ENCODE measurements at places on chromosomes 5 and 9.

DNA sequence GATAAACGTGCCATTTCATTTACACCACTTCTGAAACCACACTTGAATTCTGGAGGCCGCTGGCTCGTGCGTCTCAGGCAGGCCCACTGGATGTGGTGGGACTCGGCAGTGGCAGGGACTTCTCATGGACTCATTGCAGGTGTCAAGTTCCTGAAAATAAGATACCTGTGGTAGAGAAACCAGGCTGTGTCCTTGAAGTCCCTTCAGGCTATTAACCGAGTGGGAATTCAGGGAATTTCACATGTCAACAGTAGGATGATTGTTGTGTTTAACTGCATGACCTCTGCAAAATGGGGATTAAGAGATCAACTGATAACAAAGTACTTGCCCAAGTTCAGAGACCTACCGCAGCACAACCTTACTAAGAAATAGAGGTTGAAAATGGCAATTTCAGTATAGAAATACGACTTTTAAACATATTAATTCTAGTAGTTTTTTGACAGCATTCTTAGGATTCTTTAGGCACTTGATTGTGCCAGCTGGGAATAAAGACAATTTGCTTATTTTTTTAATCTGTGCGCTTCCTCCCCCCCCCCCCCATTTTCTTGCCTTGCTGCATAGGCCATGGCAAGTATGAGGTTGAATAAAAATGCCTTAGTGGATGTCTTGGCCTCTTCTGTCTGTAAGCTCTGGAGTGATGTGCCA lies 26.8 kb downstream of the TRIP13 start:
- DNase-seq = no peak

DNA sequence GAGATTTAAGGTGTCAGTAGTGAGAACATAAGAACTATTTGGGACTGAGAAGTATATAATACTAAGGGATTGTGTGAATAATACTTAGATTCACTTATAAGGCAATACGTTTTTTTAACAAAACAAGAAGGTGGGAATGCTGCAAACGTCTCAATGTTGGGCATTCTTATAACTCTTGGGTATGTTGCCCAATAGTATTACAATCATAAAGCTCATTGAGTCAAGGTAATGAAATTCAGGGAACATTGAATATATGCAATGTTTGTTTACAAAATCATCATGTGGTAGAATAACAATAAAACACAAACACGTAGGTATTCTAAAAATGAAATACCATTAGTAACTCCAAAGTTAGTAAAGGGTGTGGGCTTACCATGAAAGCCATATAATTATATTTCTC lies 400.7 kb downstream of the KIAA0825 start:
- DNase-seq = no peak

- no peak for DNase-seq
Measured at GRCh38 chr5:8114597-8115266, 245.8 kb downstream of the MTRR start.

- DNase-seq = no peak
Measured at GRCh38 chr5:53956196-53956595, 354.2 kb downstream of the ARL15 start.

- DNase-seq = no peak
Measured at GRCh38 chr9:108377382-108377781, 478.4 kb downstream of the ACTL7B start.

GRCh38 chr5:96893342-96893741 lies 17.0 kb downstream of the ERAP2 start:
- DNase-seq = no peak

GRCh38 chr9:131917009-131917408 lies 162.7 kb downstream of the MED27 start:
- no peak for DNase-seq

Data from cortex of kidney (tissue), 1 donor.